ENCODE measurements at places on chromosomes 16 and 17.

DNA sequence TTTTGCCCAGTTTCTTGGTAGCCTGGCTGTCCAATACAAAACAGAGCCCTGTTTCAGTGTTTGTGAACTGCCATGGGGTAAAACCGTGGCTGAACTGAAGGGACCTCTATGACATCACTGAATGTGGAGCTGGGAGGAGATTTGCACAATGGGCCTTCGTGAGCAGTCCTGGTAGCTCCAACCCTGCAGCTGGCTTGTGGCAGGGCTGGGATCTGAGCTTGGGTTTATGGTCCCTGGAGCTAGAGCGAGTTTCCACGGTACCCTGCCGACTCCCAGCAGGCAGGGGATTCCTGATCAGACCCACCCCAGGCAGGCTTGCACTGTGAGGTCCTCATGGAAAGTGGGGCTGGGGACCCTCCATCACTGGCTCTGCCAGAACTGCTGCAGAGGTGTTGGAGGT, 247.0 kb downstream of the GSG1L start:
- no peak for DNase-seq

DNA sequence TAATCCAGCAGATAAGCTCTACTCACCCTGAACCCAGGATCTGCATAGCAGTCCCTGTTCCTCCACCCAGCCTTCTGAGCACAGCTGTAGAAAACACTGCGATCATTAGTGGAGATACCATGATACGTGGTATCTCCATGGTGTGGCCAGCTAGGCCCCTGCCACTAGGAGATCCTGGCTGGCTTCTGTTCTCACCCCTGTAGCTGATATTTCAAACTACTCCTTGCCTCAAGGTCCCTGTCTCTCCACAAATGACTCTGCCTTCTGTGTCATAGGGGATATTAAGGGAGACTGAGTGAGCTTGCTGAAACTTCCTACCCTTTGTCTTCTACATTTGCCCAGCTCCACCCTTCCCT, 44.3 kb downstream of the ERN1 start:
- no peak for DNase-seq

- DNase-seq, result no peak
These were observed 21.5 kb downstream of the ABCA10 start for GRCh38 chr17:69207151-69207550.

- DNase-seq, result peak; percentile 79
These were observed 23.0 kb downstream of the SLC35G3 start for GRCh38 chr17:35170968-35171771.

GRCh38 chr16:50334106-50334975, 34.4 kb downstream of the BRD7 start:
- no peak for DNase-seq

- DNase-seq, result no peak
These were observed 1173.5 kb upstream of the GOT2 start for GRCh38 chr16:59907611-59908010.

DNA sequence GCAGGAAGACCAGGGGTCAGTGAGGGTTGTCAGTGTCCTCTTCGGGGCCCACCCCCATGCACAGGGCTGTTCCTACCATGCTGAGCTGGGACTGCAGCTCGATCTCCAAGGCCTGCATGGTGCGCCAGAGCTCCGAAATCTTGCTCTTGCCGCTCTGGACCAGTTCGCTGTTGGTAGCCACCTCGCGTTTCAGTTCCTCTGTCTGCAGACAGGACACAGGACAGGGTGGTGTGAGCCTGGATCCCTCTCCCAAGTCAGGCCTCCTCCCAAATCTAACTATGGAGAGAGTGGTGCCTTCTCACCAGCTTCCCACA, 90.9 kb downstream of the GOSR1 start:
- DNase-seq, result no peak

All from GM03348 (cell line).